ENCODE measurements at places on chromosomes 6 and 20. TPM values are rescaled to one million over a fixed set of nuclear protein-coding genes. Genes with fewer than 3 reads are reported as not detected.

MCM8 gene
- 1.4 TPM for total RNA-seq

TINAG gene
- total RNA-seq, result not detected

DPPA5 gene
- not detected for total RNA-seq

BMP2 gene
- total RNA-seq, result 2.1 TPM

RPN2 gene
- total RNA-seq, result 128 TPM

GSTA3 gene
- total RNA-seq, result not detected

SMLR1 gene
- total RNA-seq, result 22.2 TPM

CFAP206 gene
- not detected for total RNA-seq

SFT2D1 gene
- total RNA-seq, result 8.8 TPM

MLN gene
- not detected for total RNA-seq

DDX39B gene
- 126 TPM for total RNA-seq

ZSCAN26 gene
- 5.5 TPM for total RNA-seq
